ENCODE measurements at places on chromosomes 6 and 20.

GRCh38 chr6:167291623-167292300, 647 bp downstream of the UNC93A start:
- no peak for DNase-seq

- no peak for DNase-seq
These were observed 432.4 kb downstream of the BMP2 start for GRCh38 chr20:7199861-7200260.

GRCh38 chr20:40634891-40635290, 54.1 kb downstream of the MAFB start:
- DNase-seq = no peak

GRCh38 chr6:328136-328670, 35.9 kb downstream of the DUSP22 start:
- DNase-seq = no peak

DNA sequence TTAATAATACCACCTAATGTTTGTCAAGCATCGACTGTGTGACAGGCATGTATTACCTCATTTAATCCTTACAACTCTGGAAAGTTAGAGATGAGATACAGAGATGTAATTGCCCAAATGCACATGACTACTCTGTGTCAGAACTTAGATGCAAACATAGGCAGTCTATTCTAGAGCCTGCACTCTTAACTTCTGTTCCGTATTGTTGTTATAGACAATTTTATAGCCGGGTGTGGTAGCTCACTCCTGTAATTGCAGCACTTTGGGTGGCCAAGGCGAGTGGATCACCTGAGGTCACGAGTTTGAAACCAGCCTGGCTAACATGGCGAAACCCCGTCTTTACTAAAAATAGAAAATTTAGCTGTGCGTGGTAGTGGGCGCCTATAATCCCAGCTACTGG, 15.0 kb downstream of the IFT52 start:
- no peak for DNase-seq

DNA sequence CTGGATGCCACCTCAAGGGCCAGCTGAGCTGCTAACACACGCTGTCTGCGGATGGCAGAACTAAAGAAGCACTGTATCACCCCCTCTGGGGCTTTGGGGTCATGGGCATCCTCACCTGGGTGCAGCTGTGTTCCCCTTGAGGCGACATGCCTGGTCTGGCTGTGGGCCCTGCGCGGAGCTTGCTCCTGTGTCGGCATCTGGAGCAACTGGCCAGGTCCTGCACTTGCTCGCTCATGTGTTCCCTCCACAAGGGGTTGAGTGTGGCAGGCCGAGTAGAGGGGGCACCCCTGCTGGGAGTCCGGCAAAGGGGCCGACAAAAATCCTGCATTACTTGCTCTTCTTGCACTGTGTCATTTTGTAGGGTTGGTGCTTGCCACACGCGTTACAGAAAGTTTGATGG, 189.0 kb downstream of the CDKAL1 start:
- no peak for DNase-seq

GRCh38 chr6:135258970-135259369, 77.9 kb downstream of the MYB start:
- DNase-seq = no peak

DNA sequence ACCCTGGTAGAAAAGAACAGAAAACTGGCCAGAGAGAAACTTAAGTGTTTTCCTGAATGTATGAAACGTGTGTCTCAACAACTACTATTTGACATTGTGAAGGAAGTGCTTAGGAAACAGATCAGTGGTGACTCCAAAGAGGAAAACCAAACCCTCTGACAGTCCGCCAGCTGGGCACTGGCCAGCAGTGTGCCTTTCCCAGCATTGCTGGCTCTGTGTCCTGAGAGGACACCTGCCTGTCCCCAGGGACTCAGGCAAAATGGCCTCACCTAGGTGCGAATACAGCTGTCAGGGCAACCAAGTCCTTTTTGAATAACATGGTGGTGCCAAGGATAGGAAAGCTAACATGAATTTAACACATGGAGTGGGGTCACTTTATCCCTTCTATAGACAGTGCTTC, 72.5 kb downstream of the NDUFAF5 start:
- no peak for DNase-seq

DNA sequence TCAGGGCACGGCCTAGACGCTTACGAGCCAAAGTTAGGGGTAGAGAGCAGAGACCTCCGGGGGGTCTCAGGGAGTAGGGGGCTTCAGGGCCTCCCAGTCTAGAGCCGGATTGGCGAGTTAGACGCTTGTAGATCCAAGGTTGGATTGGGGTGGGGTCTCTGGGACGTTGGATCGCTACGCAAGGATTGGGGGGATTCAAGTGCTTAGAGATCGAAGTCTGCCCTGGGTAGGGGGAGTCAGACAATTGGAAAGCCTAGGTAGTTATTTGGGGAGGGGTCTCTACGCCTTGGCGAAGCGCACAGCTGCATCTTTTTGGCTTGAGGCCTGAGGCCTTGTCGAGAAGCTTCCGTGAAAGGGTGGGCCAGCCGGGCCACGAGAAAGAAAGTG, 469 bp downstream of the STX16 start:
- DNase-seq = no peak

DNA sequence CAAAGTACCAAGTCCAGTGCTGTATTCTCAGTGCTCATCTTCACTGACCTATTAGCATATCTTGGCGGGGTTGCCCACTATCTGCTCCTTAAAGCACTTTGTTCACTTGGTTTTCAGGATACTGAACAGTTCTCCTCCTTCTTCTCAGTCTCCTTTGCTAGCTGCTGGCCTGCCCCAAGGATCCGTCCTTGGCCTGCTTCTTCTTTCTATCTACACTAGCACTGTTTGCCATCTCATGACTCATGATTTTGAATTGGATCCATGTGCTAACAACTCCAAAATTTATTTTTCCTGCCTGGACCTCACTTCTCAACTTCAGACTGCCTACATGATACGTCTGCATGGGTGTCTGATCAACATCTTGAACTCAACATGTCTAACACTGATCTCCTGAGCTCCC, 15.5 kb downstream of the TPD52L1 start:
- no peak for DNase-seq

- no peak for DNase-seq
These were observed 329.0 kb downstream of the GJA1 start for GRCh38 chr6:121764493-121764892.

GRCh38 chr6:36328600-36328999, 8.1 kb downstream of the BNIP5 start:
- DNase-seq = no peak

DNA sequence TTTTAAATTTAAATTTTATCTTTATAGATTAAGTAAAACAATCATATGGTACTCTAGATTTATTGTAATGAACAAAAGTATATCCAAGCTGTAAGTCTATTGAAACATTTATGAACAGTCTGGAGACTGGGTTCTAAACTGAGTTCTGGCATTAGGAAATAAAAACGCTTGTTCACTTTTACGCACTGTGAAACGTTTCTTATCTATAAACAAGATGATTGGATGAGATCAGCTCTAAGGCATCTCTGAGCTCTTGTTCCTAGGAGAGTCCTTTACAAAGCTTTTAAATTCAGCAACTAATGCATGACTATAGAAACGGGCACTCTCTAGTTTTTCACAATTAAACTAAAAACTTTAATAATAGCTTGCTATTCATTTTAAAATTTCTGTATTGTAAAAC, 6.8 kb downstream of the HUS1B start:
- DNase-seq = no peak

DNA sequence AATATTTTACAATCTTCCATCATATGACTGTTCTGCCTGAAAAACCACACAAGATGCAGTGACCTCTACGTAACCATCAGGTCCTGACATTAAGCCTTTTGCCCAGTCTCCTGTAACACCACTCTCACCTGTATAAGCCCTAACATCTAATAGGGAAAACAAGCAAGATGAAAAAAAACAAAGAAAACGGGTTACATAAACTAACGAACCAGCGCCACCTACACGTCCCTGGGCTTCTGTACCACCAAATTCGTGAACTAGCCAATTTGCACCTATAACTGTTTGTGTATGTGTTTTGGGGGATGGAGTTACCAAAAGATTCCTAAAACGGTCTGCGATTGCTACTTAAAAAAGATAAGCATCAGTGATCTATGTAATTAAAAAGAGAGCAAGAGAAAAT, 70.2 kb downstream of the BLOC1S5 start:
- DNase-seq = no peak

DNA sequence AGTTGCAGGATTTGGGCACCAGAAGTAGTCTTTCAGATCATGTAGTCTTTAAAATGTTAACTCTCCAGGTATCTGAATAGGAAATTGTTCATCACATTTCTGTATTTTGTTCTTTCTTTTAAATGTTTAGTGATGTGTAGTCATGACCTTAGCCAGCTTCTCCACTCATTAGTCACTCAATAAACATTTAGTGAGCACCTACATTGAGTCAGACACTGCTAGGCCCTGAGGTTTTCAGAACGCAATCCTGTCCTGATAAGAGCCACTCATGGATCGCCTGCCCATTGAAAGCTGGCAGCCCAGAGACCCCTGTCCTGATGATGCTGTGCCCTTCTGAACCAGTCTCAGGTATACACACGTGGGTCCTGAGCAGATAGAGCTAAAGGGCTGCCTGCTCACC, 163.4 kb upstream of the HEY2 start:
- DNase-seq = no peak

DNA sequence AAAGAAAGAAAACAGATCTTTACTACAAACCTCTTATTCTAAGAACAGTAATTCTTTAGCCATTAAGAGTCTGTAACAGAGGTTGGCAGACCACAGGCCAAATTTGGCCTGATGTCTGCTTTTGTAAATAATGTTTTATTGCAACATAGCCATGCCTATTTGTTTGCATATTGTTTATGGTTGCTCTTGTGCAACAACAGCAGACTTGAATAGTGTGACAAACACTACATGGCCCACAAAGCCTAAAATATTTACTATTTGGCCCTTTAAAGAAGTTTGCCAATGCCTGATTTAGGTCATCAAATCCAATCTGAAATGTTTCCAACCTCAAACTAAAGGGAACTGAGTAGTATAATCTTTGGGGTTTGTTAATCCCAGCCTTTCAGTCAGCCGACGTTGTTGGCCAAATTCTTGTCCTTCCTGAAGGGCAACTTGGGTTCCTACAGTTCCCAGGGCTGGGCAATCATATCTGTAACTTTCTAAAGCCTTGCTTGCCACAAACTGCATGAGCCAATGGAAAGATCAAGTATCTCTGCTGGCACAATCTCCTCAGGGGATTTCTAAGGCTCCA, 33.9 kb upstream of the TBC1D20 start:
- no peak for DNase-seq

Data from right kidney (tissue), 9 donors.